ENCODE measurements at places on chromosomes 1 and 21. TPM values are rescaled to one million over a fixed set of nuclear protein-coding genes. Genes with fewer than 3 reads are reported as not detected.

- H3K4me3 ChIP-seq = no peak overlapping the region
- no peaks in the 10 kb centered on the region for H3K4me1 ChIP-seq
- H3K27me3 ChIP-seq = peaks cover 7% of the 10 kb centered on the region
Observed at GRCh38 chr1:240515505-240515904, 96.5 kb downstream of the GREM2 start.

The KCNJ15 gene
- not detected for total RNA-seq

The URB1 gene
- 22.7 TPM for total RNA-seq

GRCh38 chr21:15221799-15222386, 157.1 kb upstream of the NRIP1 start:
- no peaks in the 10 kb centered on the region for H3K4me1 ChIP-seq
- H3K27me3 ChIP-seq = no peaks in the 10 kb centered on the region
- H3K4me3 ChIP-seq = no peak overlapping the region
- DNase-seq = no peak
- H3K27ac ChIP-seq = no peak overlapping the region

The DIO1 gene
- not detected for total RNA-seq

Measured in naive thymus-derived CD8-positive, alpha-beta T cell (primary cell).